ENCODE measurements at places on chromosomes 2 and 18.

GRCh38 chr2:109692013-109692743 lies 78.0 kb downstream of the SOWAHC start:
- no peak for DNase-seq

- DNase-seq, result no peak
Observed at GRCh38 chr18:73006331-73006730, 138.5 kb upstream of the NETO1 start.

- DNase-seq, result no peak
Observed at GRCh38 chr2:22952656-22953225, 432.2 kb upstream of the KLHL29 start.

GRCh38 chr2:174617120-174617519 lies 19.5 kb upstream of the WIPF1 start:
- DNase-seq, result no peak

DNA sequence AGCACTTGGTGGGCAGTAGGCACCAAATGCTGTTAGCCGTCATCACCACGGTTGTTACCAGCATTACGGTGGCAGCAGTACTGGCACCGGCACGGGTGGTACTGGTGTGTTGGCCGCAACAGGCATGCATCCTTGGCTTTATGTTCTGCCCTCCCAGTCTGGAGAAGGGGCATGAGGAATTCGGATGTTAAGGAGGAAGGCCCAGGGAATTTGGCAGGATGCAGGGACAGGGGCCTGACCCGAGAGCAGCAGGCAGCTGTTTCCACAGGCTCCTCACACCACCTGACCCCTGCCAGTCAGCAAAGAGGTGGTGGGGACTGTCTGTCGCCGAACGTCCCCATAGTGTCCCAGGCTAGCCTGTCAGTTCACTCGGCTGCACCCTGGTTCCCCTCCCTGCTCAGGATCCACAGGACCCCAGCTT lies 79.0 kb downstream of the EDAR start:
- DNase-seq, result no peak

DNA sequence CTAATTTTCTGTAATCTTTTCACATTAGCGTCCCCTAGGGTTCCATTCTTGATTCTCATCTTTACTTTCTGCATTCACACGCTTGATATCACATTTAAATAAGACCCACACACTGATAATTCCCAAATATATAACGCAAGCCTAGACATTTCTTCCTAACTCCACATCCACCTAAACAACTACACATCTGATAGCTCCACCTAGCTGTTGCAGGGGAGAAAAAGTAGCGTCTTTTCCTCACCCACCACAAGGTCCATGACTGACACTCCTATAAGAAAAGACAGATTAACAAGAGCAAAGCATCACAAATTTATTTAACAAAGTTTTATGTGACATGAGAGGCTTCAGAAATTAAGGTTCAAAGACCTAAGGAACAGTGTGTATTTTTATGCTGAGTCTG lies 862.2 kb upstream of the DDX18 start:
- no peak for DNase-seq

DNA sequence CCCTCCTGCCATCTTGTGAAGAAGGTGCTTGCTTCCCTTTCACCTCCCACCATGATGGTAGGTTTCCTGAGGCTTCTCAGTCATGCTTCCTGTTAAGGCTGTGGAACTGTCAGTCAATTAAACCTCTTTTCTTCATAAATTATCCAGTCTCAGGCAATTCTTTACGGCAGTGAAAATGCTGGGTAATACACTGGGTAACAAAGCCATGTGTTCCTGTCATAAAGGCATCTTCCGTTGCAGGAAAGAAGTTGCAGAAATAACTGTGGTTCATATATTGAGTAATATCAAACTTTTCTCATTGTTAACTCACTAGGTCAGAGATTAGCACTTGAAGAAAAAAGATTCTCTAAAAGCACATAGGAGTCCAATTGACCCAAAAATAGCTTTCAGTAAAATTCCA lies 163.9 kb upstream of the HNMT start:
- no peak for DNase-seq

DNA sequence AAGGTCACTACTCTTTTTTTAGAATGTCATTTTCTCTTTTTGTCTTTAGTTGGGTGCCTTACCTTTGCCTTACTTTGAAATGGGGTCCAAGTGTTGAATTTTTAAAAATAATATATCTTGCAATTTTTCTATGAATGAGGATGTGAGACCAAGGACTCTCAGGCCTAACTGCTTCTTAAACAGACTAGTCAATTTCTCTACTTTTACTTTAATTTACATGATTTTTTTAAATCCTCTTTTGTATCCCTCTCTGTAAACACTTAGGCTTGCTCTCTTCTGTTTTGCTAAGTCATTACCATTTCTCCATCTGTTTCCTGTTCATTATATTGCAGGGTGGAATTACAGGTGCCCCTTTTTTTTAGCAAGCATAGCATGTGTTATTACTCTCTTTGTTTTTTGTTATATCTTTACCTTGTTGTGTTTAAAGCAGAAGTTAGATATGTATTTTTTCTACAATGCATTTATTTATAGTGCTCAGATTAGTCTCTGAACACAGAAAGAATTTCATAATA lies 261.8 kb downstream of the SPAG16 start:
- DNase-seq, result no peak

- DNase-seq, result peak; percentile 45
Observed at GRCh38 chr18:62716619-62717168, 1.4 kb downstream of the PHLPP1 start.

DNA sequence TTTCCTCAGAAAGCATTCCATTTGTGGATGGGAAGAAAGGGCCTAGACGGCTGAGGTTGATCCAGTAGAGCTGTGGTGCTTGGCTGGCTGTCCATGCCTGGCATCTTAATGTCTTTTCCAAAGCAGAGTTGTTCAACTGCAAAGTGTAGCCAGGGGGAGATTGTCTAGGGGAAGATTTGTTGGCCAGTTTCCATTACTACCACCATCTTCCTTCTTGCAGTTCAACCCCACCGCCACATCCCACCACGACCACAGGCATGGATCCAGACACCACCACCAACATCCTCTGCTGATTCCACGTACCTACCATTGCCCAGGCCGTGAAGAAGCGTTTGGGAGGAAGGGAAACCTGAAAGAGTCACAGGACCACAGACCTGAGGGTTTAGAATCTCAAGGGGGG lies 50.7 kb upstream of the HAAO start:
- no peak for DNase-seq

DNA sequence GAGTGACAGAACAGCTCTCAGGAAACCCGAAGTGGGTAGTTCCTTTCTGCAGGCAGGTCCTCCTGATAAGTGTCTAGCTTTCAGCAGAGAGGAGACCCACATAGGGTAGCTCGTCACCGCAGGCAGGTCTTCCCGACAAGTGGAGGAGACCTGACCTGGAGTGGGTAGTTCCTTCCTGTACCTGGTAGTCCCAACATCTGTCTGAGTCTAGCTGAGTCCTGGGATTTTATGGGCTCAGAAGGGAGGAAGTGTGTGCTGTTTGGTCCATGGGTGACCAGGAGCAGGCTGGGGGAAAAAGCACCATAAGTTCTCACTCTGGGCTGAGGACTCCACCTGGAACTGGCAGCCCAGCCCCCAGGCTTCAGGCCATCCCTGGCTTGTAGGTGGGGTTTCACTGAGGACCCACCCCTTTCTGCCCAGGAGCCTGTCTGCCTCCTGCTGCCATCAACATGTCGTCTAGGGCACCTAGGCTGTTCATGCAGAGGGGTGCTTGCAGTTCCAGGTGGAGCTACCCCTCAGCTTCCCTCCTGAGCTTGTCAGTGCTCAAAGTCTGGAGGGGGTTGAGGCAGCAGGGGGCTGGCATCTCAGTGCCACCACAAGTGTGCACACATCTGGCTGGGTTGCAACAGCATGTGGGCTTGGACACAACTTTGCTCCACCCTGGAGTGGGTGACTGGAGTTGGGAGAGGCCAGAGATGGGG lies 9.4 kb downstream of the DYSF start:
- no peak for DNase-seq

GRCh38 chr2:181374781-181375675 lies 82.2 kb upstream of the ITGA4 start:
- no peak for DNase-seq

GRCh38 chr2:118056165-118056534 lies 32.1 kb upstream of the INSIG2 start:
- no peak for DNase-seq

- DNase-seq, result no peak
Observed at GRCh38 chr2:214322662-214323061, 88.2 kb upstream of the VWC2L start.

GRCh38 chr2:74558284-74559230 lies 4.0 kb downstream of the DOK1 start:
- DNase-seq, result no peak

DNA sequence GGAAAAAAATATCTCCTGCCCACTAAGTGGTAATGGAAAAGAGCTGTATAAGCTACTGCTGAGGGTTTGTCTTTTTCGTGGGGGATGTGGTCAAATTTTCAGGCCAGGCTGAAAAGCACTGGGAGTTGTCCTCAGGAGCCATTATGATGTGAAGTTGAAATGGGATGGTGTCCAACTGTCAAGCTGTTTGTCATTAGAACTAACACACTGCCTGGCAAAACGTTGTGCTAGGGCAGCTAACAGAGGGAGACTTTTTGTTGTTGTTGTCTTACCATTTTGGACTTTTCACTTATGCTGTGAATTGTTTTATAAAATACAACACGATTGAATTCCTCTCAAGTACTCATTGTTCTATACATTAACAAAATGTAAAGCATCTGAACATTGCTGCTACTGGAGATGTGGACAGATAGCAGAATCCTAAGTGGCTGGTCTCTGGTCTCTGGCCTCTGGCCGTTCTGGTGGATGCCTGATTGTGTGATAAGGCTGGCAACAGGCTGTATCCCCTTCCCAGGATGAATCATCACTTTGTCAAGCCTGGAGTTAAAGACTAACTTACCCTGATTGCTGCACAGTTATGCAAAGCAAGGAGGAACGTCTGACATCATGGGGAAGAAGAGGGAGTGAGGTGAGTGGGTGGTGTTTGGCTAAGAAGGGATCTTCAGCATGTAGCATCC lies 2.3 kb downstream of the MYO1B start:
- DNase-seq, result no peak

DNA sequence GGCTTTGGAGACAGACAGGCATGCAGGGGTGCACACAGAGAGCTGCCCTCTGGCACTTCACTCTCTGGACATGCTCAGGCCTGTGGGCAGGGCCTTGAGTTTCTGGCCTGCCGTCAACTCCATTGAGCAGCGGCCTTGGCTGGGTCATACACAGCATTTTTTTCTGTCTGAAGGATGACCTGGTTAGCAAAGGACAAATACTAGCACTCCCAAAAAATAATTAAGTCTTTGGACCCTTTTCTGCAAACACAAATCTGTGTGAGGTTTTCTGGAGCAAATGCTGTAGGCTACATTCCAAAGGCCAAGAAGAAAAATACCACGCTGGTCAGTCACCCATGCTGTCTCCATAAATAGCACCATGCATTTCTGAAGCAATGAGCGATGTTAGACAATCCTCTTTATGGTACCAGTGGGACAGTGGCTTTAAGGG lies 124.7 kb upstream of the CTAGE1 start:
- DNase-seq, result no peak

GRCh38 chr2:145260674-145261073 lies 740.8 kb upstream of the ZEB2 start:
- DNase-seq, result no peak

- DNase-seq, result no peak
Observed at GRCh38 chr18:13592246-13592645, 134.1 kb downstream of the FAM210A start.

- peak; percentile 71 for DNase-seq
Observed at GRCh38 chr2:27264753-27265535, 2.1 kb upstream of the SLC30A3 start.

GRCh38 chr18:31041271-31042083 lies 1.1 kb downstream of the DSC3 start:
- DNase-seq, result peak; percentile 11

DNA sequence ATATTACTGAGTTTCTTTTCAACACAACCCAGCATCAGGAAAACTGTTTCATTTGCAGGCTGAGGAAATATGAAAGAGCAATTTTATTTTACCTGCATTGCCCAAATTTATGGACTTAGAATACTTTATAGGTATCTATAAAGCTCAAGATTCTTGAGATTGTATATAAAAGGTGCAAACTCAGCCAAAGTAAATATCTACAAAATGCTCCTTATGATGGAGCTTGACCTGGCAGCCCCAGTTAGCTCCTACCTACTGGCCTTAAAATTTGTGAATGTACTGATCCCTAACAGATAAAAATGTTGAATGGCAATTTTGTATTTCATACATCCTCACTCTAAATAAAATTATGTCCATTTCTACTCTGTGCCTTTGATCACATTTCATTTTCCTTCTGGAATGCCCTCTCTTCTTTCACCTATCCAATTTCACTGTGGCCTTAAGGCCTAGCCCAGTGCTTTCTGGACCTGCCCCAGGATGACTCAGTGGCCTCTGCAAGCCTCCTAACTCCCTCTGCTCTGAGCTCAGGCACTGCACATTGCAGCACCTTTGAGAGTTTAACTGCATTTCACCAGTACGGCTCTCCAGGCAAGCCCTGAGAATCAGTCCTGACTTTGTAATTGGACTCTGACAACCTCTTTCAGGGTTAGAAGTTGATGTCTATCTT lies 125.9 kb downstream of the ANTXR1 start:
- DNase-seq, result no peak

- no peak for DNase-seq
Observed at GRCh38 chr18:8337211-8337610, 272.0 kb upstream of the RAB12 start.

DNA sequence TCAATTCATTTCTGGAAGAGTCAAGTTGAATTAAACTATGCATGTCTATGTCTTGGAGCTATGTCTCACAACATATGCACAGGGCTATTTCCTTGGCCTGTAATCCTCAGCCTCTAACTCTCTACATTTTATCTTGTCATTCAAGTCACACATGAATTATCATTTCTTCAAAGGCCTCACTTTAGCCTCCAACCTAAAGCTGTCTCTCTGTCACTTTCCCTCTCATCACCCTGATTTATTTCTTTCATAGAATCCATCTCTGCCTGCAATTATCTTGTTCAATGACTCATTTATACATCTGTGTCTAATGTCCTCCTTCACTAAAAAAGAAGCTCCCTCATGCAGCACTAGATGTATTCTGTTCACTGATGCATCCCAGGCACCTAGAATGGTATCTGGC lies 614.2 kb upstream of the REG3G start:
- no peak for DNase-seq

DNA sequence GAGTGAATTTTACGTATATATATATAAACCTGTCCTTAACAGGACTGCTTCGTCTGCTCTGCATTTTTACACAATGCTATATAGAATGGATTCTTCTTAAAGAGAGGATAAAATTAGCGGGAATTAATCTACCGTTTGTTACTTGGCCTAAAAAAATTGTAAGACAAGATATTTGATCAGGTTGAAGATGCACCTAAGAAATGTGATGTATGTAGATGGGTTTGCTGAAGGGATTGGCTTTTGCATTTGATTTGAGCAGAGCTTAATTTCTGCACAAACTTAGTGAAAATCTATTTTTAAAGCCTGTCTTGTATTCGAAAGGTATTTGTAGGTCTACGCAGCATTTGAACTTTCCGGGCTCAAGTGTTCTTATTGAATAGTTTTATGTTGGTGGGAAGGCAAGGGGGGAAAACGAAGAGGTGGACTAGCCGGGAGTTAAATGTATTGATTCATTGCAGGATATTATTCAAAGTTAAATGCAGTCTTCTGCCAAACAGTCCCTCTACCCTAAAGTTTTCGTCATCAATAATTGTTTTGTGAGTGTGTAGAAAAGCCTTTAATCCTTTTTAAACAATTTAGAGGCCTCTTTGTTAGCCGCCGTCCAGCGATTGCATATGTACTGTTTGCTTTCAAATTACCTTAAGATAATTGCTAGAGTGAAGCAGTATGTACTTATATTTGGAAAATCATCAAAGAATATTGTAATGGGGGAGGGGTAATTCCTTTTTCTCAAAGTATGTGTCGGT lies 1.2 kb downstream of the PPP1CB start:
- DNase-seq, result no peak

GRCh38 chr2:232772531-232772930 lies 3.8 kb downstream of the KCNJ13 start:
- no peak for DNase-seq
